Activated gamma-delta T cell treated with Interleukin-2 at 50 U/mL for 16 hours (primary cell): ENCODE measurements at places on chromosomes 3 and 15.

GRCh38 chr3:39657075-39657474 lies 152.3 kb upstream of the MYRIP start:
- no peak for DNase-seq

- no peak for DNase-seq
Observed at GRCh38 chr3:35522450-35522849, 116.9 kb upstream of the ARPP21 start.

GRCh38 chr15:90307661-90308060 lies 42.2 kb downstream of the NGRN start:
- no peak for DNase-seq

DNA sequence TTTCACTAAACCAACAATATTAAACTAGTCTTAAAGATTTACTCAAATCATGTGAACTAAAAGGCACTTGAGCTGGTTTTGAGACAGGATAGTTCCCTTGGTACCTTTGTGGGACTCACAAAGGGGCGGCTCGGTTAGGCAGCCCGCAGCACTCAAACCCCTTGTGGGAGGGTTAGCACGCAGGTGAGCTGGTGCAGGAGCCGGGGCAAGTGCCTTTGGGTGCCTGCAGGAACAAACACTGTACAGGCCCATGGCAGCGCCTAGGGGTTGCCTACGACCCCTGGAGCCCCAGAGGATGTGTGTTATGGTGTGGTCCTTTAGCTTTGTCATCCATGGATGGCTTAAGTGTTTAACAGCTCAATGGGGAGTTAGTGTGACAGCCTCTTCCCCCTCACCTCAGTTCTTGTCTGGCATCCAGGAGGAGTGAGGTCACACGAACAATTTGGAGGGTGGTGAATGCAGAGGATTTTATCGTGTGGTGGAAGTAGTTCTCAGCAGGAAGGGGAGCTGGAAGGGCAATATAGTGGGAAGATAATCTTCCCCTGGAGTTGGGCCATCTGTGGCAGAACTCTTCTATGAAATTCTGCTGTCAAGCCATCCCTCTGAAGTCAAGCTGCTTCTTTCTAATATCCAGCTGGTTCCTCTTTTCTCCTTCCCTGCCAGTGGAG lies 470.9 kb downstream of the RBMS3 start:
- no peak for DNase-seq

GRCh38 chr3:71066356-71066755 lies 517.2 kb downstream of the FOXP1 start:
- no peak for DNase-seq

DNA sequence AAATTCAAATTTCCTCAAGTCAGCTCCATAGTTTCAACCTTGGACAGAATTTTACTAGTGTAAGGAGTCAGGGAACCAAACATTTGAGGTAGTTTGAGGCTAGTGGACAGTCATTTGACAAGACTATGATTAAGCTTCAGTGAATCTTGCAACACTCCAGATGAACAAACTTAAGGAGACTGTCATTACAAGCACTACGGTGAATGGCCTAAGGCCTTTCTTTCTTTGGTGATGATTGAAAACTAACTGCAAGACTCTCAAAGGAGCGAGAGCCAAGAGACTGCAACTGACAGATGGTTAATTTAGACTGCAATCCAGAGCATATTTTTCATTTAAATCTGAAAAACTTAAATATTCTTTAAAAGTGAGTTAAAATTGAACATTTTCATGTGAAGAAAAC lies 272.3 kb upstream of the NECTIN3 start:
- DNase-seq: no peak

DNA sequence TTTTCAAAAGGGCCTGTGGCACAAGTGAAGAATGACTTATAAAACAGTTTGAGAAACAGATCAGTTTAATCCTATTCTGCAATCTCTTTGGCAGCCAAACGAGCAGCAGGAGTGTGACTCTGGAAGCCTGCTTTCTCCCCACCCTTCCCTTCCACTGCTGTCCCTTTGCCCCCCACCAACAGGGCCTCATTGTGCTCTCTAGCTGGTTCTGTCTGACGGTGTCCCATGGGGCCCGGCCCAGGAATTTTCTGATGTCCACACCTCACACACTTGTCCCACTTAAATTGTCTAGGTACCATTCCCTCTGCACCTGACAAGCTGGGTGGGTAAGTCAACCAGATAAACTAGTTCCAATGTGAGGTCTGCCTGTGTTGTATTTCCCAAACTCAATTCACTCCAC lies 16.4 kb downstream of the SLCO2A1 start:
- no peak for DNase-seq
